ENCODE measurements at places on chromosomes 1 and 21.

- DNase-seq = no peak
Measured at GRCh38 chr1:43522431-43522775, 8.3 kb upstream of the PTPRF start.

DNA sequence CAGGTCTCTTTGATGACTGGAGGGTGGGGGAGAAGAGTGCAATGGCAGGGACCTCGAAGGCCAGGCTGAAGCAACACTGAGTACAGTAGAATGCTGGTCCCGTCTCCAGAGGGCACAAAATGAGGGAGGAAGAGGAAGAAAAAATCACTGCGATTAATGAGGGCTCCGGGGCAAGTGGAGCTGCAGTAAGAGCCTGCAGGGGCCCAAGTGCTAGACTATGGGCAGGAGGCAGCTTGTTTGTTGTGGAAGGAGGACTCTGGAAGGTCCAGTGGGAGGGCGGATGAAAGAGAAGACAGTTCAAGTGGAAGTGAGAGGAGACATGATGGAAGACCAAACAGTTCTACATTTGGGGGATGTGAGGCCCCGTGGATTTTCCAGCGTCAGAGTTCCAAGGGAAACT is 17.4 kb downstream of the TMCC2 start:
- DNase-seq = no peak

DNA sequence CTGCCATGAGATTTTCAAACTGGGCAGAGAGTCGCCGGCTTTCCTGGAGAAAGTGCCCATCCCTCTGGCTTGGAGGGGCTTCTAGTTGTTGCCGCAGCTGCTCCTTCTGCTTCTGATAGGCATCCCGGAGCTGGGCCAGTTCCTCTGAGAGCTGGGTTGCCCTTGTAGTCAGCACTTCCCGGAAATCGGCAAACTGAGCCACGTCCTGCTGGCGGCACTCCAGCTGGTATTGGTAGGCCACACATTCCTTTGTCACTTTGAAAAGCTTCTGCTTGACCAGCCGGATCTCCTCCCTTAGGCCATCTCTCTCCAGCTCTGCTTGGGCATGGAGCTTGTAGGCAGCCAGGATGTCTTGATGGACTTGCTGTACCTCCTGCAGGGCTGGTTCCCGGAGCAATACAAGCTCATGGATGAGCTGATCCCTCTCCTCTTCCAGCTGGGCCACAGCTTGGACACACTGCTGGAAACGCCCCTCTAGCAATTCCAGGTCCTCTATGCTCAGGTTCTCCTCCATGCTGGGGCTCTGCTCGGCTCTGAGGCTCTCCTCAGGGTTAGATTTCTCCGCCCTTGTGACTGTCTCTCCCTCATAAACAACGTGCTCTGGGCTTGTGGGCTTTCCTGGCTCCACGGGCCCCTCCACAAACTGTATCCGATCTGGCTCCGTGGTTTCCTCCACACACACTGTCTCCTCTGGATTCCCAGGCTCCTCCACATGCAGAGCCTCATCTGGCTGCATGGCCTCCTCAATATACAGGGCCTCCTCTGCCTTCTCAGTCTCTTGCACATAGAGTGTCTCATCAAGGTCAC is 7.3 kb downstream of the SYNC start:
- no peak for DNase-seq

- no peak for DNase-seq
Measured at GRCh38 chr1:157671895-157672294, 28.7 kb downstream of the FCRL3 start.

DNA sequence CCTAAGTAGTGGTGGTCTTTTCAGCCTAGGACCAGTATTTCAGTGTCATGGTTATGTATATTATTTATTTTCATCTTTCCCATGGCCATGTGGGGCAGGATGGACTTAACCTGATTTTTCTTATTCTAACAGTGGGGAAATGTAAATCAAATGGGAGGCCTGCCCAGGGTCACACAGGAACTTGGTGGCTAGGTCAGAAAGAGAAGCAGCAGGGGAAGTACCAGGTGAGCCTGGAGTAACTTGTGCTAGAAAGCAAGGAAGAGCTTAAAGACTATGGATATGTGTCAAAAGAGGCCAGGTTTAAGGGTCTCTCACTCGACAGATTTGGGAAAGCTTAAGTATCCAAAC is 936 bp downstream of the ZFP69B start:
- DNase-seq = no peak

GRCh38 chr1:85311818-85312217 is 35.4 kb upstream of the BCL10 start:
- no peak for DNase-seq

DNA sequence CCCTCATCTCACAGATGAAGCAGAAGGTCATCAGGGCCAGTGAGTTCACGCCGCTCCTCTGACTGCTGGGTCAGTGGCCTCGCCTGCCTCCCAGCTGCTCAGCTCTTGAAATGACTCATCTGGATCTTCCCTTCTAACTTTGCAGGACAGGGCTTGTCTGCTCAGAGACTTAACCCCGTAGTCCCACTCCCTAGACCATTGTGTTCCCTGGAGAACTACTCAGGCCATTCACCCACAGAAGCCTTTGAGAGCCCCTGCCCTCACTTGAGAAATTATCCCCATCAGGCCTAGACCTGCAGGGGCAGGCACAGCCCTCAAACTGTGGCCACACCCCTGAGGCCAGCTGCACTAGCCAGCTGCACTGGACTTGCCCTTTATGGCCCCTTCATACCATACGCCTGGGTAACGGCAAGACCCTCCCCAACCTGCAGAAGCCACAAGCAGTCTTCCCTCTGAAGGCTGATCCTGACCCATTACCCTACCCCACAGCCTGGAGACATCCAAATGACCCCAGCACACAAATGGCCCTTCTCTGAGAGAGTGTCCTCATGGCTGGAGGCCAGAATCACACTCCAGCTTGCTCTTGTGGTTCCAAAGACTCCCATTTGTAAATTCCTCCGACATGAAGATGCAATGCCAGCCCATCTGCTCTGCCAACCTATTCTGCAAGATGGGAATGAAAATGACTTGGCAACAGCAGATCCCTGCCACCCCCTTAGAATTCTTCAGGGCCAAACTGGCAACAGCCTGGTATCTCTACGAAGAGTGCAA is 33.2 kb downstream of the RCSD1 start:
- no peak for DNase-seq

GRCh38 chr1:67314696-67315095 is 7.0 kb downstream of the IL12RB2 start:
- no peak for DNase-seq

- no peak for DNase-seq
Measured at GRCh38 chr1:2990376-2991115, 30.7 kb upstream of the ACTRT2 start.

GRCh38 chr1:201305815-201306214 is 22.5 kb downstream of the PKP1 start:
- DNase-seq = no peak

- DNase-seq = no peak
Measured at GRCh38 chr1:41418857-41419583, 57.8 kb downstream of the FOXO6 start.

DNA sequence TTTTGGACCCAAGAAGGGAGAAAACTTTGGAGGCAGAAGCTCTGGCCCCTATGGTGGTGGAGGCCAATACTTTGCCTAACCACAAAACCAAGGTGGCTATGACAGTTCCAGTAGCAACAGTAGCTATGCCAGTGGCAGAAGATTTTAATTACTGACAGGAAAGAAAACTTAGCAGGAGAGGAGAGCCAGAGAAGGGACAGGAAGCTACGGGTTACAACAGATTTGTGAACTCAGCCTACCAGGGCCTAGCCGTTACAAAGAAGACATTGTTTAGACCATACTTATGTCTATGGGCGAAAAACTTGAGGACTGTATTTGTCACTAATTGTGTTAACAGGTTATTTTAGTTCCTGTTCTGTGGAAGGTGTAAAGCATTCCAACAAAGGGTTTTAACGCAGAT is 10.4 kb upstream of the ACOT11 start:
- no peak for DNase-seq

DNA sequence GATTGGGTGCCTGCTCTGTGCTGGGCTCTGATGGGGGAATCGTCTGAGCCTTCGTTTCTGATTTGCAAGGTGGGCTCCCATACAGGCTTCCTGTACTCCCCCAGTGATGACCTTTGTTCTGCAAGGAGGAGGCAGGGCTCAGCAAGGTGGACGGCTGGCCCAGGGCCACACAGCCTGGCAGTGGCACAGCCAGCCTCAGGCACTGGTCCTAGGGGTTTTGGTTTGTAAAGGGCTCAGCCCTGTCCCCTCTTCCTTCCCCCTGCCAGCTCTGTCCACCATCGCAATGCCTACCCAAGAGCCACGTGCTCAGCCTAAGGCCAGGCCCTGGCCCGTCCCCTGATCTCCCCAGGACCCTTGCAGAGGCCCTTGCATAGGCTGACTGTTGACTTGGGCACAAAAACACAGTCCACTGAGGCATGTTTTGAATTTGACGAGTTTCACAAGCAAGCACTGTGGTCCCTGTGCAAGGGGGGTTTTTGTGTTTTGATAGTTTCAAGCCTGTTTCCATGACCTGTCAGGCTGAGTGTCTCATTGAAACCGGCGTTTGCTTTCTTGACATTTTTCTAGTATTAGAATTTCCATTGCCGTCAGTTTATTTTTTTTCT is 39.5 kb upstream of the TNFRSF1B start:
- peak; percentile 20 for DNase-seq

GRCh38 chr1:234965111-234965510 is 163.5 kb downstream of the TOMM20 start:
- no peak for DNase-seq

DNA sequence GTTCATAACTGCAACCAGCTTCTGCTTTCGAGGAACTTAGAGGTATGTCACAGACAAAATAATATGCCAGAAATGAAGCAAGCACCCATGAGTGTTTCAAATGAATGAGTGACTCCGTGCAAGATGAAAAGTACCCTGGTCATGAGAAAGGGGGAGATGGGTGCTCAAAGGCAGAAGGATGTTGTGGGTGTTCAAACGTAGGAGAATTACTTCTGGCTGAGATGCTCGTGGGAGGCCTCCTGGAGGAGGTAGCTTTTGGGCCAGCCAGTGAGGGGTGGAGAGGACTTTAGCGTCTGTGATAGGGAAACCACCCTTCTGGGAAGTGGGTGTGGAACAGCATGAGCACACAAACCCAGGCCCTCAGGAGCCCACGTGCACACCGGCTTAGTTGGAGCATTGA is 113.8 kb downstream of the SYF2 start:
- DNase-seq = no peak

- no peak for DNase-seq
Measured at GRCh38 chr1:103326595-103326994, 198.9 kb upstream of the RNPC3 start.

DNA sequence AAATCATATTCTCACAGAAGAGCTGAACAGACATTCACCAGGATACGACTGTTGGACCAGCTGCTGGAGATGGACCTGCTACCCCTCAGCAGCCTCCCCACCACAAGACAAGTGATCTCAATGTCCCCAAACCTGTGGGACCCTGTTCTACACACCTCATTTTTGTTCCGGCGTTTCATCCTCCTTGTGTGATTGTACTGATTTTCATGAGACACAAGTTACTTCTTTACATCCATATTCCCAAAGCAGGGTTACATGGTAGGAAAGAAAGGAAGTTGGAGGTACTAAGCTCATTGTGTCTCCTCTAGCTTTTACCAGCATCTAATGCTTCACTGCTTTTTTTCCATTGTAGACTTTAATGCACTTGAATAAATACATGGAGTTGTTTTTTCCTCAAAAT is 8.7 kb downstream of the ADAMTS1 start:
- no peak for DNase-seq

GRCh38 chr1:246459221-246459620 is 47.9 kb downstream of the SMYD3 start:
- DNase-seq = no peak

DNA sequence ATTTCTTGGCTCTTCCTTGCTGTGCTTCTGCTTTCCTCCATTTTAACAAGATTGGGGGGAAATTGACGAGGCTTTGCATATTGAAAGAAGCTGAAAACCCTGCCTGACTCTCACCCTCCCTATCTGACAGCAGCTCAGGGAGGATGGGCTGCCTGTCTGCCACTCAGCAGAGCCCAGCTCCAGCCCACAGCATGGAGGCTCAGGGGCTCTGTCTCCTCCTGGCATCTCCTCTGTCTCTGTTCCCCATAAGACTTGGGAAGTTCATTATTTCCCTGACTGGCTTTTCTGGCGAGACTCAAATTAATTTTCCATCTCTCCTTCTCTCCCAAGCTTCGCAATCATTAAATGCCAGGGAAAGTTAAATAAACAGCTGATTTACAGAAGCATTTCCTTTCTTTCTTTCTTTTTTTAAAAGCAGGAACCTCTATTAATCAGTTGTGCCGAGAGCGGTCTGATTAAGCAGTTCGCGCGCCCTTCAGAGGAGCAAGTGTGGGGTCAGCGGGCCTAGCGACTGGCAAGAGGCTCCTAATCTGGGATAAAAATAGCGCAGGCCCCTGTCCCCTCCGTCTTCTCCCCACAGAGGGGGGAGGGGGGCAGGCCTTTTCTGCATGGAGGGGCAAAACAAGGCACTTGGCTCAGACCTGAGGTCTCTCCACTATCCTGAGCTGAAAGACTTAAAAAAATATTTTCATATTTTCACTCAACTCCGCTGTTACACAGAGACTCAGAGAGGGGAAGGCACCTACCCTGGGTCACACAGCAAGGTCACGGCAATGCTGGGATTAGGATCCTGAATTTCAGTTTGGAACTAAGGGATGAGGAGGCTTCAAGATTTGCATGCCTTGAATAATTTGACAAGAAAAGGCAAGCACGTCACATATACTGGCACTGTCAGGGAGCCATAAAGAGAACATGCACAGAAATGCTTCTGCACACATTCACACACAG is 170.4 kb downstream of the ACTL8 start:
- no peak for DNase-seq

- DNase-seq = no peak
Measured at GRCh38 chr1:65992831-65993271, 200.2 kb downstream of the PDE4B start.

- DNase-seq = no peak
Measured at GRCh38 chr1:160367516-160367900, 637 bp downstream of the NHLH1 start.

GRCh38 chr1:187911820-187912219 is 1083.1 kb downstream of the PLA2G4A start:
- no peak for DNase-seq

DNA sequence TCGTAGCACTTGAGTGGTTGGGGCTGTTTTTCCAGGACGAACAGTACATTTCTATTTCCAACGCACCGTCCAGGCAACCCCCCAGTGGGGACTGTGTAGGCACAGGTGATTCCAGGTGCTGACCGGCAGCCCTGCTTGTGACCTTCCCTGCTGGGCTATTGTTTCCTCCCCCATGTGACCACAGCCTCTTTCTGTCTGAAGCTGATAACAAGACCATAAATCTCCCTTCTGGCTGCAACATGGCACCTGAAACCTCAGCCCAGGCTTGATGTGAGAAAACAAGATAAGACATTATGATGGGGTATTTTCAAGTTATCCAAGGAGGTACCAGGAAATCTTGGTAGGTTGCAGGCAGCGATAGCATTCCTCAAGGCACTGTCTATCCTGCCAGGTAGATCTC is 48.2 kb downstream of the HLX start:
- DNase-seq = no peak

Measured in activated T-cell treated with anti-CD3 and anti-CD28 coated beads for 24 hours (primary cell).